ENCODE measurements at places on chromosomes 13 and 19.

GRCh38 chr13:80510686-80511085 lies 169.8 kb upstream of the SPRY2 start:
- DNase-seq, result no peak

GRCh38 chr19:17883627-17884410 lies 12.1 kb downstream of the SLC5A5 start:
- no peak for DNase-seq

GRCh38 chr13:97011446-97012131 lies 17.3 kb upstream of the OXGR1 start:
- DNase-seq, result no peak

GRCh38 chr13:49938314-49938713 lies 2.2 kb upstream of the SPRYD7 start:
- no peak for DNase-seq

DNA sequence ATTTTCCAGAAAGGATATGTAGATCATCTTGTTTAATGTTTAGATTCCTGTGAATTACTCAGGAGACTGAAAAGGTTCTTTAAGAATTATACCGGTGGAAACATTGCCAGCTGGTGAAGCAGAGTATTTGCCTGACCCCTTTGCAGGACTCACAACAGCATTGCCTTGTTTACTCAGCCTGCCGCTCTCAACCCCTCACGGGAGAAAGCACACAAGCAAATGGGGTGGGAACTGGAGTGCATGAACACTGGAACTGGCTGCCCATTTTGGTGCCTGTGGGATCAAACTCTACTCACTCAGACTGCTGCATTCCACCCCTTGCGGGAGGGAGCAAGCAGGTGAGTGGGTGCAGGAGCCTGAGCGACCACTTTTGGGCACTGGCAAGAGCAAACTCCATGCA lies 804.7 kb upstream of the SLITRK1 start:
- no peak for DNase-seq

- DNase-seq, result no peak
These were observed 538.9 kb downstream of the RFC3 start for GRCh38 chr13:34356686-34357434.

DNA sequence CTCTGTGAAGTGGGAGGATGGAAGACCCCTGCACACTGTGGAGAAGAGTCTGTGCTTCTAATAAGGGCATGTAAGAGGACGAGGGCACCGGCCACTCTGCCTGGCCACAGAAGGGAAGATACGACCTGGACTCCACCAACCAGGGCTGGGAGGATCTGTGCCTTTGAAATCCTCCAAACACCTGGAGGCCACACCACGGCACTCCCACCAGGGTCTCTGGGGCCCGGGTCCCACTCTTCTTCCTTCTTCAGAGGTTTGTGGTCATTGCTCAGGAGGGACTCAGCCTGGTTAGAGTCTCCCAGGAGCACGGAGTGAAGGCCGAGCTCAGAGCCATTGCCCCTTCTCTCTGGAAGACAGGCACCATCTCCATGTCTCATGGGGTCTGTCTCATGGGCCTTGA lies 42.0 kb downstream of the RAB20 start:
- DNase-seq, result no peak

DNA sequence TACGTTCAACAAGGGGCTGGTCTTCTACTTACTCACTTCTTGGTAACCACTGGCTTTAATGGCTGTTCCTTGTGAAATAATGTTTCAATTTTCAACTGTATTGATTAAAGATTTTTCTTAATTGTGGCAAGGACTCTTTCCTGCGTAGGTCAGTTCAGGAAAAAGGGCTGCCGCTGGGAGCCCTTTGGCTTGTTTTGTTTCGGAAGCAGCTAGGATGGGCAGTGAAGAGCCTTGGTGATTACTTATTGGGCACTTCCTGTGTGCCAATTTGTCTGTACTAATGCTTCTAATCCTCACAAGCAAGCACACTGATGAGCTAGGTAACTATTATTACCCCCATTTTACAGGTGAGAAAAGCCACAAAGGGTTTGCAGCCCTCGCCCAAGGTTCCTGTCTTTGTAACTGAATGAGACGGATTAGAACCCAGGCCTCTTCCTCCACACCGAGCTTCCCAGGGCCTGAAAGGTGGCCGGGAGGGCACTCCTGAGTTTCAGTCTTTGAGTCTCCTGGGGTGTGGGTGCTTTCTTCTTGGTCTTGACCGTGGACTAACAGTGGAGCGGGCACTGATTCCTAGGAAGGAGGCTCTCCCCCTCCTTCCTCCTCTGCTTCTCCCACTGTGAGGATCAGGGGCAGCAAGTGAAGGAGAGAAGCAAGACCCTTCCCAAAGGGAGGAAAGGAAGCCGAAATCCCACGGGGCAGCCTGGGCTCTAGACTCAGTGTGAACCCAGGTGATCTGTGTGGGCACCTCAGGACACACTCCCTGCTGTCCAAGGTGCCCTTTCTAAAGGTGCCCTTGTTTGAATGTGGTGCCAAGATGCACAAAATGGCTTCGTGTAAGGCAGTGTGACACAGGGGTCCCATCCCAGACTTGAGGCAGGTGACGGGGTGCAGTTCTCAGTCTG lies 3.7 kb downstream of the COL4A2 start:
- DNase-seq, result no peak

- no peak for DNase-seq
These were observed 573 bp upstream of the ERCC5 start for GRCh38 chr13:102845289-102845629.

DNA sequence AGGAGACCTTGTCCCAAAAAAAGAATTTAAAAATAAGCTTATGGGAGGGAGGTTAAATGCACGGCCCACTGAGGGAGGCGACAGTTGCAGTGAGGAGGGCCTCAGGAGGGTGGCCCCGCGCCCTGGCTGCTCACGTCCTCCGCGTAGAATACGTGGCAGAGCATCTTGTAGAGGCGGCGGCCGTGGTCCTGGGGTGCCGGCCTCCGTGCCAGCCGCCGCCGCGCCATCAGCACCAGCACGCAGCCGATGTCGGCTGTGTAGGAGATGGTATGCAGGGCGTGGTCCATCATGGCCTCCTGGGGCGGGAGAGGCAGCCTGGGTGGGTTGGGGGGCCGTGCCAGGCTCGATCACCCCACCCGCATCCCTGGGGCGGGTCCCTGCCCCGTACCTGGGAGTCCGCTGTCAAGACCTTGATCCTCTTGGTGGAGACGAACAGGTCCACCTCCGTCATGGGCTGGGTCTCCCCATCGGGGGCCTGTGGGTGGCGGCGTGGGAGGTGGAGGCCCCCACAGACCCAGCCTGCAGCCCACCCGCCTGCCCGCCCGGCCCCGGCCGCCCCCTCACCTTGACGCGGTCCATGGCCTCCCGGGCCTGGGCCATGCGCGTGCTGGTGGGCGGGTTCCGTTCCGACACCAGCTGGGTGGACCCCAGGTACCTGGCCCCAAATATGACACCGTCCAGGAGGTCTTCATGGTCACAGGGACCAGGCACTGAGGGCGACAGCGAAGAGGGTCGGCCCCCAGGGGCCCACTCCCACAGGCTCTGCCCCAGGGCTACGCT lies 7.7 kb downstream of the APBA3 start:
- DNase-seq, result no peak

DNA sequence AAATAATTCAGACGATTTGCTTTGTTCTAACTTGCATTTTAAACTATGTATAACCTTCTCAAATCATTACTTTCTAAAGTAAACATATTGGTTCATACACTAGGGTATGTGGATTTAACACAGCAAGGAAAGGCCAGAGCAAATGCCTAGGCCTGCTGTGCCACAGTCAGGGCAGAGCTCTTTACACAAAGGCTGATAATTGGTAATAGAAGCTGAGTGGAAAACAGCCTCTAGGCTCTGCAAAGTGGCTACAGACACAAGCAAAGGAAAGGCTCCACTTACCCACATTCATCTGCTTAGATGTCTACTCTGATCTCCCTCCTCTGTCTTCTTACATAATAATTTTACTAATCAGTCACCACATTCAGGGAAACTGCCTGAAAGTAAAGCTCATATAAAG lies 382.9 kb downstream of the OLFM4 start:
- no peak for DNase-seq

DNA sequence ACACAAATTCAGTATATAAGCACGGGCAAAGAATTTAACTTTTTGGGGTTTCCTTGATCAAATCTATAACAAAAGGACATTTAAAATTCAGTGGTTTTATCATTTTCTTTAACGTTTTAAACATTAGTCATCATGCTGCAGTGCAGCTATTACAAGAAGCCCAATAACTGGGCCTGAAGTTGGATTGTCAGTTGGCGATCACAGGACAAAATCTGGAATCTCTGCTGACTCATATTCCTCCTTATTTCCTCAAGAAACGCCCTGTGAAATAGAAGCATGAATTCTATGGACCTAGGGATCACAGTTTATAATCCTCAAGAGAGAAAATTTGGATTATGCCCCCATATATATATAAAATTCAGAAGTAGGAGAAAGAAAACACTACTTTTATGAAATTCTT lies 971.6 kb upstream of the MIR17HG start:
- DNase-seq, result no peak

- no peak for DNase-seq
These were observed 1.3 kb downstream of the ITGBL1 start for GRCh38 chr13:101453784-101454201.

- DNase-seq, result no peak
These were observed 500.5 kb upstream of the SPRY2 start for GRCh38 chr13:80841414-80841813.

DNA sequence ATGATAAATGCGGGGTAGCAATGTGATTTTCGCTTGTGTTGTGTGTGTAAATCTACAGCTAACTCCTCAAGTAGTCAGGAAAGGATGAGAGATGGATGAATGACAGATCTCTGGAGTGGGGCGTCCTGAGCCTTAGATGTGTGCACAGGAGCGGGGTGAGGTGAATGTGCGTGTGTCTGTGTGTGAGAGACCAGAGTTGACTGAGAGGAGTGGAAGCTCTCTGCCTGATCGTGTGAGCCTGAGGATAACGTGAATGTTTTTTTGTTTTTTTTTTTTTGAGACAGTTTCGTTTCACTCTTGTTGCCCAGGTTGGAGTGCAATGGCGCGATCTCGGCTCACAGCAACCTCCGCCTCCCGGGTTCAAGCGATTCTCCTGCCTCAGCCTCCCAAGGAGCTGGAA lies 805 bp downstream of the ZNF461 start:
- no peak for DNase-seq

DNA sequence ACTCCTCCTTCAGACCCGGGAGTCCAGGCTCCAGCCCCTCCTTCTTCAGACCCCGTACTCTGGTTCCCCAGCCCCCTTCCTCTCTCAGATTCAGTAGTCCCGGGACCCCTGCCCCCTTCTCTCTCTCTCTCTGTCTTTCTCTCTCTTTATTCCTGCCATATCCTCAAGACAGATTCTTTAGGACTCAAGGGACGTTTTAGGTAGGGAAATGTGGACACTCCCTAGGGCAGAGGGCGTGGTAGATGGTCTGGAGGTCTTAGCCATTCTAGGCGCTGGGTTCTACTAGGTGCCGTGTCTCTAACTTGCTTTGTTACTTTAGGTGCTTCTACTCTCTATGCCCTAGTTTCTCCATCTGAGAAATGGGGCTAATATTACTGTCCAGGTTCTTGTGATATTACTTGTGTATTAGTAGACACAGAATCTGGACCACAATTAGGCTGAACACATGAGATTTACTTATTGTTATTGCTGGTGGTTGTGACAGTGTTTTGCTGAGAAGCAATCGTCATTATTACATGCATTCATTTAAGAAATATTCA lies 751 bp upstream of the C19orf84 start:
- no peak for DNase-seq

DNA sequence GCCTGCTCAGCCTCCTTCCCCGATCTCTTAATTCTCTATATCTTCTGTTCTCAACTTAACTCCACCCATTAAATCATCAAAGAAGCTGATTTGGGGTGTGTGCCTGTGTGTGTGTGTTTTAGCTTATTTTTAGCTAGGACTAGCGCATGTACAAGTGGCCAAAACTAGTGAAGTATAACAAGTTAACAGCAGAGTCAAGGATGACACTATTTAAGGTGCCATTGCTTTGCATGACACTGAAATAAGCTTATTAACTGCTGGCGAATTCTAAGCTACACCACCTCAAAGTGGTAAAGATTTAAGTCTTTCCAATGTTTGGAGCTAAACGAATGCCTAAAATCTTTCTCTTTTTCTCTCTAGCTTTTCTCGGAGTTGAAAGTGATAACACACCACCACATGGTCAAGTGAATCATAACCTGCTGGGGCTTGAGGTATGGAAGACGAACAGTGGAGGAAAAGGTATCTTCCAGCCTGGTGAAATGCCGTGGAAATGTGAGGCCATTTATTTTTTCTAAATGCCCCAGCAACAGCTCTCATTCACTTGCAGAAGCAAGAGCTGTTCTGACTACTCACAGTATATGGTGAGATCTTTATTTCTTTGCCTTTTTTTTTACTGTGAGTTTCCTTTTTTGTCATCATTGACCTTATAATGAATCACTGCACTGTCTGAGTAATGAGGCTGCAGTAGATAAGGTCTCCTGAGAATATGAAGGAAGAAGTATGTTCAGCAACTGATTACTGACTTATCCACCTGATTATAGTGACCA lies 570.3 kb downstream of the PCDH9 start:
- DNase-seq, result no peak

DNA sequence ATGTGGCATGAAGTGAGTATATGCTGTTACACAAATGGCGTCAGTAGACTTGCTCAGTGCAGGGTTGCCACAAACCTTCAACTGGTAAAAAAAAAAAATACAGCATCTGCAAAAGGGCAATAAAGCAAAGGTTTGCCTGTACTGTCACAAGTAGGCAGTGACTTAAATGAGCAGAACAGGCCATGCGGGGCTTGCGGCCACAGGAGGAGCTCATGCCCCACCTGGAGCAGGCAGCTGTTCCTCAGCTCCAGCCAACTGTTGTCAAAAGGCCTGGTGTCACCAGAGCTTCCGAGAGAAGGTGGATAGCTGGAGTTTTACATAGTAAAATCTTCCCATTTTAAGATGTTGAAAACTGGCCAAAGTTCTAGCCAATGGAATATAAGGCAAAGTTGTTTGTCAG lies 7.7 kb downstream of the ATP7B start:
- DNase-seq, result no peak

DNA sequence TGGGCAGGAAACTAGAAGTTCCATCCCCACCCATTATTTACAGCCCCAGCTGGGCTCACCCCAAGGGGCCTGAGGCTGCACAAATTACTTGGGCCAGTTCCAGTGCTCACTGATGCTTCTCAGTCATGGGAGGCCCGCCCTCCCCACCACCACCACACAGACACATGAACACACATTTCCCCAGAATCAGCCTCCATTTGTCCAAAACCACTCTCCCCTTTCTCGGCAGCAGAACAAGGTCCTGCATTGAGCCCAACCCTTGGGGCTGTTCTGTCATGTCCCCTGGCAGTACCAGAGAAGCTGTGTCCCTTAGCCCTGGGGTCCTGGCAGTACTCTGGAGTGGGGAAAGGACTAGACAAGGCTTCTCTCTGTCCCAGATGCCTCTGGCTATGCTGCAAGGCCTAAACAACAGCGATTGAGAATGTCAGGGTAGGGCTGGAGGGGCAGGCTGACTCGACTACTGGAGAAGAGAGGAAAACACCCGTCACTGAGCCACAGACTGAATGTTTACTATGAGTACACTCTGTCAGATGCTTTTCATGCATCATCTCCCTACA lies 21.8 kb downstream of the SAMD4B start:
- no peak for DNase-seq

- DNase-seq, result no peak
These were observed 1449.8 kb upstream of the MIR17HG start for GRCh38 chr13:89897681-89898080.

GRCh38 chr19:6610934-6611852 lies 20.2 kb upstream of the CD70 start:
- no peak for DNase-seq

- peak; percentile 47 for DNase-seq
These were observed 45.6 kb upstream of the UBE2L5 start for GRCh38 chr13:30376426-30377311.

GRCh38 chr19:38918526-38918925 lies 6.5 kb upstream of the CCER2 start:
- DNase-seq, result no peak
